ENCODE measurements at places on chromosomes 12 and 14. TPM values are rescaled to one million over a fixed set of nuclear protein-coding genes. Genes with fewer than 3 reads are reported as not detected.

- no peak overlapping the region for H3K4me3 ChIP-seq
- H3K36me3 ChIP-seq, result no peaks in the 10 kb centered on the region
- H3K27me3 ChIP-seq, result no peaks in the 10 kb centered on the region
- no peak overlapping the region for H3K27ac ChIP-seq
- DNase-seq, result no peak
- peaks cover 14% of the 10 kb centered on the region for H3K4me1 ChIP-seq
Observed at GRCh38 chr14:24283796-24284460, 12.5 kb upstream of the RABGGTA start.

- H3K27ac ChIP-seq, result no peak overlapping the region
- H3K36me3 ChIP-seq, result no peaks in the 10 kb centered on the region
- H3K4me3 ChIP-seq, result no peak overlapping the region
- no peaks in the 10 kb centered on the region for H3K27me3 ChIP-seq
- no peaks in the 10 kb centered on the region for H3K4me1 ChIP-seq
Observed at GRCh38 chr12:130339951-130340350, 2.3 kb downstream of the PIWIL1 start.

KRT72 gene
- not detected for polyA plus RNA-seq

CYP27B1 gene
- 0.88 TPM for polyA plus RNA-seq

- no peak overlapping the region for H3K4me3 ChIP-seq
- no peak for DNase-seq
- H3K4me1 ChIP-seq, result no peaks in the 10 kb centered on the region
- H3K27ac ChIP-seq, result no peak overlapping the region
Observed at GRCh38 chr14:32635061-32635719, 303.5 kb upstream of the NPAS3 start.

DNA sequence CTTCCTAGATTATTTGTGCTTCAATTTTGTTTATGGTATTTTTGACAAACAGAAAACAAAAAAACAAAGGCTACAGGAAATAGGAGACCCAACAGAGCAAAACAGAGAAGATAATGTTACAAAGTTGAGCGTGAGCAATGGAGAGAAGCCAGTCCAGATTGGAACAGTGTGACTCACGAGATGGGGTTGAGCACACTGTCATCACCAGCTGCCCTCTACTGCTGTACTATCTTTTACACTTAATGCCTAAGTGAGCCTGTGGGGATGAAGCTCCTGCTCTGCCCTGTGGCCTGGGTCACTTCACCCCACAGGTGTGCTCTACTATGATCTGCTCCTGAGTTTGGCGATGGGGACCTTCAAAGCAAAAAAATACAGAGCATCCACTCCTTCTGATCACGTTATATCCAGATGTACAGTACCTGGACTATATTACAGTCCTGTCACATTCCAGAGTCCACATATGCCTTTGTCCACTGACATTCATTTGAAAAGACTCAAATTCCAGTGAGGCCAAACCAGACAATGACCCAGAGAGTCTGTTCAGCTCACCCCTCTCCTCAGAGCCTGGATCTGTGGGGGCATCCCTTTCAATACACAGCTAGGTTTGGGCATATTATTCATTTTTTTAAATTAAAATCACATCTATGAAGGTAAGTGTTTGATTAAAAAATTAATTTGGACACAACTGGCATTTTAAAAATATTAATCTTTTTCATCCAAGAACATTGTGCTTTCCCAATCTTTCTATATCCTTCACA lies 4.4 kb downstream of the IPO8 start:
- no peak for DNase-seq
- peaks cover 4% of the 10 kb centered on the region for H3K4me1 ChIP-seq
- H3K36me3 ChIP-seq, result no peaks in the 10 kb centered on the region
- no peak overlapping the region for H3K27ac ChIP-seq
- no peaks in the 10 kb centered on the region for H3K27me3 ChIP-seq

C12orf56 gene
- polyA plus RNA-seq, result not detected

DNA sequence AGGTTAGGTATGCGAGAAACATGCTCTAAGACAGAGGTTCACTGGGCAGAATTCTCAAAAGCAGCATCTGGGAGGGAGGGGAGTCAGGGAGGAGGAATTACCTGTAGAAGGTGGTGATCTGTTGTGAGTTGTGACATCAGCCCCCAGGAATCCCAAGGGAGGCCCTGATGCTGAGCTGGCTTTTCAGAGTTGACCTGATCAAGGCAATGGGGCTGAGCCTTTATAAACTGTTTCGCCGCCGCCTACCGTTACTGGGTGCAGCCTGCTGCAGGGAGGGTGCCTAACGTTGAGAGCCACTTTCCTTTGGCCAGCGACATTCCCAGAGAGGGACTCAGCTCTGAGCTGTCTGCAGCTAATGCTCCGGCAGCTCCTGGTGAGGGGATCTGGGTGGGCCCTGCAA lies 257.9 kb upstream of the TMEM132C start:
- no peaks in the 10 kb centered on the region for H3K27me3 ChIP-seq
- no peak overlapping the region for H3K27ac ChIP-seq
- H3K4me1 ChIP-seq, result no peaks in the 10 kb centered on the region
- no peak for DNase-seq
- no peaks in the 10 kb centered on the region for H3K36me3 ChIP-seq

DNA sequence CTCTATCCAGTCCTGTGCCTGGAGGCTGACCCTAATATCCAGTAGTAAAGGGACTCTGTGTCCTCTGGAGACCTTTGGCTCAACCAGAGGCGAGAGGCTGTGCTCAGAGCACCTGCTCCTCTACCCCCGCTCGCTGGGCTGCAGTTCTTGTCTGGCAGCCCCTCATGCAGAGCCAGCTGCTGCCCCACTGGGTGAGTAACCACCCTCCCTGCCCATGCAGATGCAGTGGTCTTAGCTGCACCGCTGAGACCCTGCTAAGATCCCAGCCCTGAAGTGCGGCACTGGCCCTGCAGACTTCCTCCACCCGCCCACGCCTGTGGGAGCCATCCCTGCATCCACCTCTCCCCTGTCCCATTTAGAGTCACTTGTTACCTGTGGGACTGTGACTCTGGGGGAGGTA lies 347.5 kb upstream of the SFSWAP start:
- H3K4me3 ChIP-seq, result no peak overlapping the region
- H3K4me1 ChIP-seq, result no peaks in the 10 kb centered on the region
- no peak overlapping the region for H3K27ac ChIP-seq
- no peaks in the 10 kb centered on the region for H3K36me3 ChIP-seq
- DNase-seq, result no peak
- H3K27me3 ChIP-seq, result peaks cover 2% of the 10 kb centered on the region

MRPL51 gene
- polyA plus RNA-seq, result 583 TPM

- DNase-seq, result no peak
- H3K4me3 ChIP-seq, result no peak overlapping the region
- H3K27me3 ChIP-seq, result no peaks in the 10 kb centered on the region
- no peak overlapping the region for H3K27ac ChIP-seq
Observed at GRCh38 chr14:77086951-77087350, 11.1 kb upstream of the CIPC start.

- H3K36me3 ChIP-seq, result peaks cover 11% of the 10 kb centered on the region
- H3K4me1 ChIP-seq, result peaks cover 6% of the 10 kb centered on the region
- H3K27me3 ChIP-seq, result no peaks in the 10 kb centered on the region
Observed at GRCh38 chr14:55372423-55372822, 39.2 kb downstream of the ATG14 start.

KERA gene
- not detected for polyA plus RNA-seq

- H3K4me3 ChIP-seq, result peak overlapping the region; percentile 88
- DNase-seq, result no peak
- peak overlapping the region; percentile 82 for H3K27ac ChIP-seq
- peaks cover 8% of the 10 kb centered on the region for H3K4me1 ChIP-seq
- no peaks in the 10 kb centered on the region for H3K36me3 ChIP-seq
Observed at GRCh38 chr14:105299654-105300541, 903 bp downstream of the BRF1 start.

DNA sequence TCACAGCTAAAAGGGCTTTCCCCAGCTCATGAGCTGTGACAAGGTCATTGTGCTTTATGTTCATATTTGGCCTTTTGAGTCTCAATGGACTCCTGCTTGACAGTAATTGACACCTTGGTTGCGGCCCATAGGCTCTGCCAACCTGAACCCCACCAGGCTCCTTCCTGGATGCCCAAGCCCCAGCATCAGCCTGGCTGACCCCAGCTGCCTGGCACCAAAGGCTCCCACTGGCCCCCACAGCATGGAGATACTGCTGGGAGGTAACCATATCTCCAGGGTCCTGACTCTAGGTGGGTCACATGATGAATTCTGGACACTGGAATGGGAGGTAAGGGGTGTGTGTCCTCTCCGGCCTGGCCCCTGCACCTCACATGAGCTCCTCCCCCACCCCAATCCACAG lies 50.2 kb downstream of the CLMN start:
- no peak overlapping the region for H3K4me3 ChIP-seq
- no peak for DNase-seq
- peaks cover 37% of the 10 kb centered on the region for H3K4me1 ChIP-seq
- H3K27me3 ChIP-seq, result no peaks in the 10 kb centered on the region
- no peaks in the 10 kb centered on the region for H3K36me3 ChIP-seq

LHX5 gene
- not detected for polyA plus RNA-seq

GRCh38 chr12:94100211-94100627 lies 48.2 kb upstream of the PLXNC1 start:
- no peaks in the 10 kb centered on the region for H3K36me3 ChIP-seq
- H3K27ac ChIP-seq, result no peak overlapping the region
- H3K4me3 ChIP-seq, result no peak overlapping the region
- no peak for DNase-seq
- no peaks in the 10 kb centered on the region for H3K27me3 ChIP-seq
- no peaks in the 10 kb centered on the region for H3K4me1 ChIP-seq

DNA sequence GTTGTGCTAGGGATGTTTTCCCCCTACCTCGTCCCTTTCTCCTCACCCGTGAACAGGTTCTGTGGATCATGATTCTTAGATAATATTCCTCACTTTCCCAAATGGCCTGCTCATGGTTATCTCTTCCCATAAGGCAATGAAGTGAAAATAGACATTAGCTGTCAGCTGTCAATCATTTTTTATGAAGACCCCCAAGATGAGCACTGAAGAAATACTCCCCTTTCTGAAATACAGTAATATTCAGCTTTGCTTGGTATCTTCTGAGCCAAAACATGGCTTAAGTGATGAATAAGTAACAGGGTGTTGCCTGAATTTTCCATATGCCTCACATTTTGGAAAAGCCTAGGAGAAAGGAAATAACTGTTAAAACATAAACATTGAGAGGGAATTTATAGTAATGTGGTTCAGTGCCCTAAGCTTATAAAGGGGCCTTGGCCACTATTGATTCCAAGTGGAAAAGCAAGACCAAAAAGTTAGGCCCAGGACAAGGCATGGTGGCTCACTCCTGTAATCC lies 70.7 kb upstream of the NAP1L1 start:
- no peaks in the 10 kb centered on the region for H3K27me3 ChIP-seq
- no peaks in the 10 kb centered on the region for H3K36me3 ChIP-seq
- H3K4me1 ChIP-seq, result peaks cover 17% of the 10 kb centered on the region
- no peak overlapping the region for H3K27ac ChIP-seq

HNF1A gene
- not detected for polyA plus RNA-seq

TESPA1 gene
- 19.0 TPM for polyA plus RNA-seq

GRCh38 chr14:104687601-104688504 lies 1.6 kb upstream of the INF2 start:
- H3K36me3 ChIP-seq, result no peaks in the 10 kb centered on the region
- no peak overlapping the region for H3K27ac ChIP-seq
- H3K4me3 ChIP-seq, result no peak overlapping the region
- H3K4me1 ChIP-seq, result peaks cover 13% of the 10 kb centered on the region

- DNase-seq, result no peak
- H3K36me3 ChIP-seq, result peaks cover 4% of the 10 kb centered on the region
- no peak overlapping the region for H3K27ac ChIP-seq
- H3K4me1 ChIP-seq, result no peaks in the 10 kb centered on the region
- no peaks in the 10 kb centered on the region for H3K27me3 ChIP-seq
Observed at GRCh38 chr12:113299619-113300237, 35.2 kb downstream of the SLC8B1 start.

GRCh38 chr12:118900993-118901392 lies 80.3 kb upstream of the SRRM4 start:
- no peak overlapping the region for H3K27ac ChIP-seq
- DNase-seq, result no peak
- no peak overlapping the region for H3K4me3 ChIP-seq
- H3K27me3 ChIP-seq, result no peaks in the 10 kb centered on the region

GRCh38 chr14:75003250-75004027 lies 718 bp downstream of the EIF2B2 start:
- peak overlapping the region; percentile 78 for H3K27ac ChIP-seq
- H3K4me1 ChIP-seq, result peaks cover 4% of the 10 kb centered on the region
- no peak for DNase-seq

KRT75 gene
- polyA plus RNA-seq, result not detected

LMNTD1 gene
- polyA plus RNA-seq, result not detected

GRCh38 chr12:77615332-77615731 lies 215.4 kb upstream of the NAV3 start:
- no peaks in the 10 kb centered on the region for H3K36me3 ChIP-seq
- H3K4me3 ChIP-seq, result no peak overlapping the region
- DNase-seq, result no peak
- no peak overlapping the region for H3K27ac ChIP-seq
- no peaks in the 10 kb centered on the region for H3K27me3 ChIP-seq

- H3K4me3 ChIP-seq, result peak overlapping the region; percentile 32
- H3K4me1 ChIP-seq, result peaks cover 64% of the 10 kb centered on the region
- H3K36me3 ChIP-seq, result no peaks in the 10 kb centered on the region
Observed at GRCh38 chr12:26748741-26749431, 84.1 kb downstream of the ITPR2 start.

DNA sequence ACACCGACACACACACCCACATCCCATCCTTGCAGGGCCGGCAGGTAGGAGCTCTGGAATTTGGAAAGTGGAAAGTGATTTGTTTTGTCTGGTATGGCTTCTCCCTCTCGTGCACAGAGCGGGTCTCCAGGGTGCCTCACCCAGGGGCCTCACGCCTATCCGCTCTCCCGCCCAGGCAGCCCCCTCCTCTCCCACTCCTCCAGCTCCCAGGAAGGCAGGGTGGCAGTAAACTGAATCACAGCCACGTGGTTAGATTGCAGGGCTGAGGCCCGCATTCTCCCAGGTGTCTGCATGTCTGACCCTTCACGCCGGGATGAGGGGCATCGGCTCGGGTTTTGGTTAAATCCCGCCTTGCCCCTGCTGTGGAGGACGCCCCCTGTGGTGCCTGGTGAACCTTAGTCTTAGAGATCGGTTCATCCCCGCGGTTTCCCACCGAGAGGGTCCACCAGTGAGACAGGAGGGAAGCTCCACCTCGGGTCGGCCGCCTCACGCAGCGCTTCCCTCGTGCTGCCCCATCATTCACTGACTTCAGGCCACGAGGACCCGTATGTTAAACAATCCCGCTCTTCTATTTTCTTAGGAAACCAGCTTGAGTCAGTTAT lies 64.4 kb downstream of the ADGRD1 start:
- H3K4me1 ChIP-seq, result no peaks in the 10 kb centered on the region
- H3K27me3 ChIP-seq, result no peaks in the 10 kb centered on the region
- no peak overlapping the region for H3K4me3 ChIP-seq
- H3K36me3 ChIP-seq, result no peaks in the 10 kb centered on the region
- no peak overlapping the region for H3K27ac ChIP-seq
